ENCODE measurements at places on chromosomes 12 and 14.

DNA sequence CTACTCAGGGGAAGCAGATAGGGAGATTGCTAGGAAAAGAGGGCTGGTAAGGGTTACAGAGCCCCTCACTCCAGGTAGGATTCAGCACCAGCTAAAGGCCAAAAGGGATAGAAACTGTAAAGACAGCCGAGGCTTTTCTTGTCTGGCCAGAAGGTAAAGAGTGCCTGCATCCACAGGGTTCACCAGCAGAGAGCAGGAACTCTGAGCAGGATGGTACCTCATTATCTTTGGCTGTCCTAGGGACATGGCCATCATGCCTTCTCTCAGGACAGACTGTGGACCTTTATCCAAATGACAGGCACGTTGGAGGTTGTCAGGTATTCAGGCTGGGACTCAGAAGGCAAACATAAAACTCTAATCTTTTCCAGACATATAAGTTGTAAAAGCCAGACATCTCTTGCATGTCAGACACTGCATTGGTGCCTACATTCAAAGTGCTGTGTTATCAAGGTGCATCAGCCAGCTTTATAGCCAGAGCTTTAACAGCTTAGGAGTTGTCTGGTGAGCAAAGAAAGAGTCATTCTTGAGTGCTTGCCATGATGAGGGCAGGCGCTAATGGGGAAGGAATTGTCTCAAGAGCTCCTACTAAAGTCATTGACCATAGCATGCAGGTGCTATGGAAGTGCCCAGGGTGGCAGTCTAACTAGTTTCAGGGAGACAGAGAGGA, 89.5 kb downstream of the PELI2 start:
- DNase-seq = no peak

- DNase-seq = no peak
Observed at GRCh38 chr12:25590011-25590721, 37.1 kb upstream of the LMNTD1 start.

DNA sequence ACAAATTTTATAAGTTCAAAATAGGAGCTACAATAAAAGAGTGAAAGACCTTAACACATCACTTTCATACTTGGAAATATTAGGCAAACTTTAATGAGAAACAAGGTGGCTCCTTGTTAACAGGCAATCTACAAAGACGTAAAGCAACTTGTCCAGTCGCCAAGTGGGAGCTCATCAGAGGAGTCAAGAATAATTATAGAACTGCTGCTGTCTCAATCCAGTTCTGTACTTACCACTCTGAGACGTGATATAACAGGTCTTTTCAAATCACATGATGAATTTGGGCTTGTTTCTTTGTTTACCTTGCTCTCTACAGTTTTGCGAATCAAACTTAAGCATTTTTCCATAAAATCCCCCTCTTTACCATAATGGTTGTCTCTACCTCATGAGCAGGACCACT, 3.6 kb downstream of the YBX3 start:
- DNase-seq = no peak

- no peak for DNase-seq
Observed at GRCh38 chr12:58873496-58873895, 46.8 kb downstream of the LRIG3 start.

- no peak for DNase-seq
Observed at GRCh38 chr14:77707355-77707723, 484 bp downstream of the ALKBH1 start.

- DNase-seq = no peak
Observed at GRCh38 chr12:92416385-92416812, 270.8 kb upstream of the BTG1 start.

- no peak for DNase-seq
Observed at GRCh38 chr14:39322807-39323206, 89.1 kb downstream of the MIA2 start.

GRCh38 chr12:34397591-34398365, 375.5 kb downstream of the ALG10 start:
- no peak for DNase-seq

DNA sequence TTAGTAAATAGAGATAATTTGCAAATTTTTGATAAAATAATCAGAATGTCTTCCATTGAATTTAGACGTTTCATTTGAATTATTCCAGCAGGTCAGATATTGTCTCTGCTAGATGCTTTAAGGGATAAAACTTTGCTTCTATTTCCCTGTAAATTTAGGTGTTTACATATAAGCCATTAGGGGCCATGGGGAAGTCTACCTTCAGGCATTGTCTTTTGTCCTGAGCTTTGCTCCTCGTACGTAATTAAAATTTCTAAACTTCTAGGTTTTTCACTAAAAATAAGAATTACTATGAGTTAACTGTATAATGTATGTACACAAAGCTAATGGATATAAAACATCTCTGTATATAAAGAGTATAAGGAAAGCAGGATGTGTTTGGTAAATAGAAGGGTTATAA, 24.1 kb upstream of the CD69 start:
- no peak for DNase-seq

DNA sequence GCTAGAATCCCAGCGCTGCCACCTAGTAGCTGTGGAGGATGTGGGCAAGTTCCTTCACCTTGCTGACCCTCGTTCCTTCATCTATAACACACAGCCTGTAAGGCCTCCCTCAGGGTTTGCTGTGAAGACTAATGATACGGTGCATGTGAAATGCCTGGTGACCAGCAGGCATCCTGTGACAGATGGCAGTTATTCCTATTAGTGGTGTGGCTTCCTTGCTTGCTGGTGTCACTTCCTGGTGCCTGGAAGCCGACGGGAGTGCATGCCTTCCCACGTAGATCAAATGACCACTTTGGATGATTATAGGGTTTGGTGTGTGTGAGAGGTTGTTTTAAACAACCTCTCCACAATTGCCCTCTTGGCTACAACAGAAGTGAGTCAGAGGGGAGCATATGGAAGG, 894.9 kb downstream of the VRK1 start:
- DNase-seq = no peak

GRCh38 chr14:65403231-65403630, 9.3 kb upstream of the FUT8 start:
- DNase-seq = no peak

DNA sequence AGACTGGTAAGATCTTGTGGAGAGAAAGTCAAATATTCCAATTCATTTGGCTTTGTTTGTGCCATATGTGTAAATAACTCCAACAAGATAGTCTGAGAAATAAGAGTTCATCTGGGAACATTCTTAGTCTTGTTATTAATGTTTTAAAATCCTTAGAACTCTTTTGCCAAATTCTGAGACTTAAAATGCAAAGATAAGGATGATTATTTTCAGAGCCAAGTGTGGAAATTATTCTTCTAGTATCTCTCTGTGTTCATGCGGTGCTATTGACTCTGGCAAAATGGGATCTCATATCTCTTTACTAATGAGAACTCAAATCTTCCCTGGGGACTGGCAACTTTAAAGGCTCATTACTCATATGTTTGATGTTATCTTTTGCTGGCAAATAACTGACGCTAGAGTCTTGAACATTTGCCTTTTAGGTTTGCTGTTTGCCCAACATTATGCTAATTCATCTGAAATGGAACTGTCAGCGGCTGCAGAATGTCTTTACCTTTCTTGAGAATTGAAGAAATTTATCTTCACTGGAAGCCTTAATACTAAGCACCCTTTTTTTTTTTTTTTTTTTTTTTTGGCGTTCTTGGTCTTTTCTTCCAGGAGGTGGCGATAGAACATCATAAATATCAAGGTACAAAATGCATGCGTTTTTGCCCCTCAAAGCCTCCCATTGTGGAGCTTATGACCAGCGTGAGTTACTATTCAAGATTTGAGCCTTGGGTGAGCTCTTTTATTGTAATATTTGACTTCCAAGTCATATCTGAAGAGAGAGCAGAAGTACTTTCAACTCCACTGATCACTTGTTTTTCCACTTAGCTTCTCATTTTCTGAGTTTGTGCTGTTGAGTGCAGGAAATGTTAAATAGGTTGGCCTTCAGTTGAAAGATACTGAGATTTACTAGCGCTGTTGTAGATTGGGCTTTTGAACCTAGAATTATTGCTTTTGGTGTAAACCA, 86.5 kb downstream of the CAND1 start:
- peak; percentile 65 for DNase-seq

DNA sequence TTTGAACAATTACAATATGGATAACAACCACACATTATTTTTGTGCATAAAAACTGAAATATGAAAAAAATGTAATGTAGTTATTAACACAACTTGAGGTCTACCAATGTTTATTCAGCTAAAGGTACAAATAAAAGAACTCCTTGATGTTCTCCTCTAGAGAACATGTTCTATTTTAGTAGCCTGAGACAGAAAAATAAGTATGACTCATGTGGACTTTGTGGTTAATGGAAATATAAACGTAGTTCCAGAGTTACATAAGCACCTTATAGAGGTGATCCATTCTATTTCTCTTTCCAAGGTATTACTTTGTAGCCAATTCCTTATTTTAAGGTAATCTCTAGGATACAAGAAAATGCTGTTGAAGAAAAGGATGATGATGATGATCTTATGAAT, 25.7 kb downstream of the ALKBH1 start:
- DNase-seq = no peak

DNA sequence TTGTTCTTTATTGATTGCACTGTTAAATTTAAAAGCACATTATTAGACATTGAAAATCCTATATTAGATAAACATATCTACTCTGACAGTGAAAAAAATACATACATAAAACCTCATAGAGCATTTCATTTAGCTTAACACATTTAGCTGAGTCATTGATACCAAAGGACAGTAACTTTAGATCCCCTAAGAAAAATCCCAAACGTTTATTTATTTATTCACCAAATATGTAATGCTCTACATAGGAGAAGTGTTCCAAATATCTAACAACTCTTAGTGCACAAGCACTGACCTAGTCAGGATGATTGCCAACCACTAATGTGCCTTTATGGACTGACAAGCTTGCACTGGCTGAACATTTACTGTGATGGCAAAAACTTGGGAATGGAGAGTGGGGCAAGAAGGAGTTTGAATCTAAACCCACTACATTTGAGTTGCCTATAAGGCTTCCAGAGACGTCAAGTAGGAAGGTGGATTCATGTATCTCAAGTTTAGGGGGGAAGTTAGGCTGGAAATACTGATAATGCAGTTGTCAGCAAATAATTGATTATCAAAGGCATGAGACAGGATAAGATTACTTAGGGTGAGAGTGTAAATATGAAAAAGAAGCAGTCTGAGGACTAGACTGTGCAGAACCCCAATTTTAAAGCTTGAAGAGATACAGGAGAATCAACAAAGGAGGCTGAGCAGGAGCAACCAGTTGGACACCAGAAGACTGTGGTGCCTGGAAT, 156.4 kb downstream of the PLCZ1 start:
- DNase-seq = no peak

DNA sequence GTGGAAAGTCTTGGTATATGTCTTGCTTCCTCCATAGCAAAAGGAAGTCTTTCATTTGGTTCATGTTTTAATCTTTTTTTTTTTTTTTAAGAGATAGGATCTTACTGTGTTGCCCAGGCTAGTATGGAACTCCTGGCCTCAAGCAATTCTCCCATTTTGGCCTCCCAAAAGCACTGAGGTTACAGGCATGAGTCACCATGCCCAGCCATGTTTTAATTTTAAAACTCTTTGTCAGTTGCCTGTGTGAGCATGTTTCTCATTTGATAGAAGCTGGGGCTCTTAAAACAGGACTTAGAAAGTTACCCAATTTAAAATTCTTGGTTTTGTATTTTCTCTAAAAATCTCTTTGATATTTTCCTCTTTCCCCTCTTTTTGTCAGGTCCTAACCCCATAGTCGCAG, 45.0 kb upstream of the REP15 start:
- no peak for DNase-seq

DNA sequence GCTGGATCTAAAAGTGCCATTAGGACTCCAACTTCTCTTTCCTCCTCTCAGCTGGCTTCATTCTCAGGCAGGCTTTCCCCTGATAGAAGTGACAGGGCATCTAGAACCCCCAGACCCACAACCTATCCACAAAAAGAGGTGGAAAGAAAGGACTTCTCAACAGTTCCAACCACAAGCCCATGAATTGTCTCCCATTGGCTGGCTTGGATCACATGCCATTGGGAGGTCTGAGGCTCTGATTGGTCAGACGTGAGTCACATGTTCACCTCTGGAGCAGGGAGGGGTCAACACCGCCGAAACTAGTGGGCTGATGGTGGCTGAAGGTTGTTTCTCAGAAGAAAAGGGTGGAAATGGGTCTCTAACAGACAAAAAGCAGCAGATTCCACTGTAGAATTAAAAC, 47.2 kb downstream of the DRAM1 start:
- no peak for DNase-seq
